Cardiac muscle cell (in vitro differentiated cells and primary cell): ENCODE measurements at places on chromosomes 2 and 18. TPM values are rescaled to one million over a fixed set of nuclear protein-coding genes. Genes with fewer than 3 reads are reported as not detected.
A peak's percentile ranks its signal among the peaks of the same experiment; 100 is the strongest.

GRCh38 chr2:69643602-69644505 lies at the start of gene AAK1:
TSS of gene AAK1 (minus strand) at chr2:69643739. CDS start at chr2:69643040, 699 bp downstream.
- peak; percentile 93 for DNase-seq

Gene POTEI
- total RNA-seq: 1.2 and 2.4 TPM in 2 replicates

DNA sequence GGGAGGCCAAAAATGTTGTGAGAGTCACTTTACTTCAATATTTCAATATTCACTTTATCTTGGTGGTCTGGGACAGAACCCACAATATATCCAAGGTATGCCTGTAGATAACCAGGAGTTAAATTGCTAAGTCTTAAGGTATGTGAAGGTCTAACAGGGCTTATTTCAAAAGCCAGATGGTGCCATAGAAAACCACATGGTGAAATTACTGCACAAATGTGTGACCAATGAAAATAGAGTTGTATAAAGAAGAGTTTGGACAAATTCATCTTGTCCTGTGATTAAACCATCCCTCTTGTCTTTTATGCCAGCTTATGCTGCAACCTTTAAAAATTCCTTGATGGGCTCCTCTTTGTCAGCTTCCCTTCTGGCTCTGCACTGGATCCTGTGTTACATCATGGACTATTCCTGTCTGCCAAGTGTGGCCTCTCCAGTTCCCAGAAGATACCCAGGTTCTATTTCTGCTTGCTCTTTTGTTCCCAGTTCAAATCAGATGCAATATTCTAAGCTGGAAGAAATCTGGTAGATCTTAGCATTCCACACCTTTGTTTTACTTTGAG lies 46.8 kb downstream of the ANTXR1 start:
- DNase-seq: peak; percentile 47

GRCh38 chr2:141311430-141311829 lies 819.4 kb downstream of the LRP1B start:
- DNase-seq: no peak
